Coronary artery (tissue), 2 donors: ENCODE measurements at places on chromosomes 4 and X.
A peak's percentile ranks its signal among the peaks of the same experiment; 100 is the strongest.

DNA sequence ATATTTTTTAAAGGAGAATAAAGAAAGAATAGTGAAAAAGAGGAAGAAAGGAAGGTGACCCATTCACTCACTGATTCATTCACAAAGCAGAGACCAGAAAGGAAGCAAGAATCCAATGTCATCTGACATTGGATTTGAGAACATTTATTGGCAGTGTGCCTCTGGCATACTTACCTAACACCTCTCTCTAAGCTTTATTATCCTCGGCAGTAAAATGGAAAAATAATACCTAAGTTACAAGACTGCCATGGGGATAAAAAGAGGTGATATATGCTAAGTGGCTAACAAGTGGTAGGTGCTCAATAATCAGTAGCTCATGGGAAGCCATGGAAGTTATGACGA is 41.6 kb upstream of the PPARGC1A start:
- no peak for DNase-seq

DNA sequence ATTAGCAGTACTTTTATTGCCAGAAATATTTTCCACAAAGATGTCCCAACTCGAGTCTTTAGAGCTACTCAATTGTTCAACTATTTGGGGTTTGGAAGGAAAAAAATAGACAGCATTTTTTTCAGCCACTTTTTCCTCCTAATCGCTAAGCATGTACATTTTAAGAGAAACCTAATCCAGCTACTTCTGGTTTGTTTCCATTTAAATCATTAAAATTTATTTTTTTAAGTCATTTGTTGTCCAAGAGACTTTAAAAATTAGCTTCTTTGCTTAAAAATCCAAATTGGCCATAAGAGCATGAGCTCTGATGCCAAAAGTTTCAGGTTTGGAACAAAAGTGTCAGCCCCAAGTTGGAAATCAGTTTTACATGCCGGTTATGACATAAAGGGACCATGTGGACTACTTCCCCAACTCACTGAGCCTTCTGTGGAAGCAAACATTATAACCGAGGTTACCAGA is 186.3 kb upstream of the INTU start:
- DNase-seq: no peak

GRCh38 chrX:69065451-69065850 is 99.8 kb downstream of the PJA1 start:
- DNase-seq: peak; percentile 45

GRCh38 chrX:129026202-129026601 is 497.1 kb downstream of the SMARCA1 start:
- DNase-seq: no peak

DNA sequence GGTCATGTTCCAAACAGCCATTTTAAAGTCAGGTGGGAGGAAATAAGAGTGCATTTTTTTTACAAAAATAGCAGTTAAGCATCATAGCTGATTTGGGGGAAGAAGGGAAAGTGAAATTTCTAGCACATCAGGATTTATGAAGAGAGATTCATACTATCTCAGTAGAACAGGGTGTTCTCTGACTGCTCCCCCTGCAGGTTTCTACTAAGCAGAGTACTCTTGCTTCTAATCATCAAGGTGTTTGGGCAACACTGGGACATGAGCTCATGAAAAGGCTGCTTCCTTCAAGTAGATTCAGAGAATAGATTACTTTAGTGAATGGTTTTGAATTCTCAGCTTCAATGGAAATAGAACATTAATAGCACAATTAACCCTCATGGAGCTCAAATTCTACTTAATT is 591.4 kb upstream of the PCDH10 start:
- no peak for DNase-seq

DNA sequence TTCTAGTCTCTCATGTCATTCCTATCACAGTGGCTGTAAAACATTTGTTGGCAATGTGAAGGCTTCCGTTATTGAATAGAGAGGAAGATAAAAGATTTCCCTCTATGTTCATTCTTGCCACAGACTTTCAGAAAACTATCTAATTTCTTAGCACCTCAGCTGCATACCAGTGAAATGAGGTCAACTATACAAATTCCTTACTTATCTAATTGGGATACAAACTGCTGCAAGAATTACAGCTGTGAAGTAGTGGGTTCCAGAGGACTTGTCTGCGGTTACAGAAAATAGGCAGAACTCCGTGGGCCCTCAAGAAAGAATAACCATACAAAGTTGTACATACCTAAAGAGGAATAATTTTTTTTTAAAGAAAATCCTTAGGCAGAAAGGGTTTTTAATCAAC is 175.8 kb downstream of the PPP1R2C start:
- DNase-seq: no peak

DNA sequence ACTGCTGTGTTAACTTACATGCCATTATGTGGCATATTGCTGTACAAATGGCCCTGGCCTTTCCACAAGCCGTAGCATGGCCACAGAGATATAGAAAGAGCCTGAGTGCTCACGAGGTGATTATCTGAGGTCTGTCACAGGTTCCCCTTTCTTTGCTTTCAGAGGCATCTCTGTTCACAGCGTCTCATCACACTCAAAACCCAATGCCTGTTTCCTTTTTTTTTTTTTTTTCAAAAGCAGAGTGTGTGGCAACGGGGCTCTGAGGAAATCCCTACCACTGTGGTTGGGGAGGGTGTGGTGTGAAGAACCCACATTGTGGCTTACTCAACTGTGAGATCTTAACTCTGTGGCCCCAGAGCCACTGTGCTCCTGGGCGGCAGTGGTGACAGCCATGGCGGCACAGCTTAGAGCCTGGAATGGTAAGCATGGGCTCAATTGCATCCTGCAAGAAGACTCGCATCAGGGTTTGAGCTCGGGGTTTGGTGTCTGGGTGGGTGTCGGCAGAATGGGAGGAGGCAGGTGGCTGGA is 30.8 kb downstream of the RTL5 start:
- DNase-seq: no peak

GRCh38 chr4:109990261-109991257 is 77.9 kb downstream of the EGF start:
- DNase-seq: no peak

GRCh38 chr4:61864286-61864685 is 664.2 kb downstream of the ADGRL3 start:
- no peak for DNase-seq

- no peak for DNase-seq
Observed at GRCh38 chr4:8517946-8518345, 62.2 kb upstream of the GPR78 start.

GRCh38 chrX:78514852-78515251 is 144.3 kb downstream of the RTL3 start:
- DNase-seq: no peak

DNA sequence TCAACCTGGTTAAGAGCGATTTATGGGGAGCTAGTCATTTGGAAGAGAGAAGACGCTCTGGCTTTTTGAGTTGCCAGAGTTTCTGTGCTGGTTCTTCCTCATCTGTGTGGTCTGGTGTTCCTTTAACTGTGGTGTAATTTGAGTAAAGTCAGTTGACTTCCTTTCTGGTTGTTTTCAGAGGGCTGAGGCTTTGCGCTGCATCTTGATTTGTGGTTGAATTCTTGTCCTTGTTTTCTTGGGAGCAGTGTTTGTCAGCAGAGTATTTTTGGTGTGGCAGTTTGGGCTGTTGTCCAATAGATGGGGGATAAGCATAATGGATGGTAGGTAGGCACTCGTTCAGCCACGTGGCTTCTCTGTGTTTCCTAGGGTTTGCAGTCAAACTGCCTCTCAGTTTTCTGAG is 2143.2 kb upstream of the TENM3 start:
- no peak for DNase-seq

- no peak for DNase-seq
Observed at GRCh38 chrX:74523870-74524735, 90.3 kb downstream of the RLIM start.

DNA sequence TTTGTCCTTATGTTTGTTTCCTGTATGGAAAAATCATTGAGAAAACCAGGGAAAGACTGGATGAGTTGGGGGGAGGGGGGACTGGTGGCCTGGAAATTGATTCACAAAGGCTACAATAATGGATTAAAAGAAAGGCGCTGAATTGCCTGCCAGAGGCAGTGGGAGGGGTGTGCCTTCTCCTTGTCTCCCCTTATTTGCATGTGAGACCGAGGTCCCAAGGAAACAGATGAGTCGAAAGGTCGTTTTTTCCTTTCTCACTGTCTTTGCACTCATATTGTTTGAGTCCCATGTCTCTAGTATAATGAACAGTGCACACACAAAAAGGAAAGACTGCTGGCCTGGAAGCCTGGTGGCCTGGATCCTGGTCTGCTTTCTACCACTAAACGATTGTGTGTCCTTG is 86.6 kb upstream of the ZDHHC15 start:
- no peak for DNase-seq

DNA sequence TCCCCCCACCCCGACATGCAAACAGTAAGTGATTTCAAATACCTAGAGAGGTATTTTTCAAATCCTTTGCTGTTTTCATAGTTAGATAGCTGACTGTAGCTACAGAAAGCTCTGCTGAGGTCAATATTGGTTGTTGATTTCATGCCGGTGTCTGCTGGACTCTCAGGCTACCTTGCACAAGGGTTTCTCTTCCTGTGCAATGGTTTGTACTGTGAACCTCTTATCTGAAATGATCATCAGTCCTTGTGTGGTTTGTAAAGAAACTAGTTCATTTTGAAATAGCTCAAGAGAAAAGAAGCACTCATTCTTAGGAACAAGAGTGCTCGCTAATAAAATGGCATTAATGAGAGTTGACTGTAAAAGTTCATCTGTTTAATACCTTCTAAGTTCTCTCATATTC is 2.1 kb downstream of the MTM1 start:
- DNase-seq: no peak

- no peak for DNase-seq
Observed at GRCh38 chr4:130080872-130081451, 985.0 kb downstream of the C4orf33 start.

- no peak for DNase-seq
Observed at GRCh38 chr4:35538807-35539206, 705.5 kb downstream of the ARAP2 start.

GRCh38 chrX:8847360-8847759 is 46.2 kb upstream of the FAM9A start:
- DNase-seq: no peak

- no peak for DNase-seq
Observed at GRCh38 chr4:52633846-52634245, 25.3 kb downstream of the USP46 start.

DNA sequence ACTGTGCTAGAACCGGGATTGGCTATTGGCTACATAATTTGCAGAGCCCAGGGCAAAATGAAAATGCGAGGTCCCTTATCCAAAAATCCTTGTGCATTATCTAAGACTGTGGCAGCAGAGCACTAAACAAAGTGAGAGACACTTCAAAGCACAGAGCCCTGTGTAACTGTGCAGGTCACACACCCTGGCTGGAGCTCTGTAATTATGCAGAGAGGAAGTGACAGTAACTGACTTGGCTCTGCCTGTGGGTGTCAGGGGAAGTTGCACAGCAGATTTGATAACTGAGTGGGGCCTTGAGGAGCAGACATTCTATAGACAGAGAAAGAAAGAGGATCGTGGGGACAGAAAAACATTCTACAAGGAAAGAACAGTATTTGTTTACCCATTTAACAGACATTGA is 173.5 kb upstream of the FMR1 start:
- DNase-seq: no peak

- no peak for DNase-seq
Observed at GRCh38 chr4:34814266-34814665, 1430.0 kb downstream of the ARAP2 start.

DNA sequence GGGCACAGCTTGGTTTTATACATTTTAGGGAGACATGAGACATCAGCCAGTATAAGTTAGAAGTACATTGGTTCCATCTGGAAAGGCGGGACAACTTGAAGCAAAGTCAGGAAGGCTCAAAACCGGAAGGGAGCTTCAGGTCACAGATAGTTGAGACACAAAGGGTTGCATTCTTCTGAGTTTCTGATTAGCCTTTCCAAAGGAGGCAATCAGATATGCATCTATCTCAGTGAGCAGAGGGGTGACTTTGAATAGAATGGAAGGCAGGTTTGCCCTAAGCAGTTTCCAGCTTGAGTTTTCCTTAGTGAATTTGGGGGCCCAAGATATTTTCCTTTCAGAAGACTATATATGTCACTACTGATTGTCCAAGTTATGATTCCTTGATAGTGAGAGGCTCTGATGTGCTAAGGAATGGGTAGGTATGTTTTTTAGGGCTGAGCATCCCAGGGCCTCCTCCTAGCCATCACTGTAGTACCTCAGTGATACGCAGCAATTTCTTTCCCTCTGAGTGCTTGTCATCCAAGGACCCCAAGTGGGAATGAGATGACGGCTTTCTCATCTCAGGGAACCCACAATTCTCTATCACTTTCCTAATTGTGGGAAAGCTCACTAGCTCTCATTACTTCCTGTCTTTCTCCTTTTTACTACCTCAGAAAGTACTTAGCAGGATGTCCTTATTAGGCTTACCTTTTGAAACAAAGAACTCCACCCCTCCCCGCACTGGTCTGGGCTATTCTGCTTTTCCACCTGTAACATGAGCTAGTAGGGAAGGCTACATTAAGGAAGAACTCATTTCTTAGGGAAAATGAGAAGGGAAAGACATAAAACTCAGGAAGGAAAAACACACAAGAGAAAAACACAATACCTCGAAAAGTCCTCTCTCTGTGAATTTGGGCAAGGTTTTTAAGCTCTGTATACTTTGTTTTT is 632.7 kb downstream of the RAPGEF2 start:
- DNase-seq: no peak

- no peak for DNase-seq
Observed at GRCh38 chrX:110268395-110268794, 49.5 kb downstream of the AMMECR1 start.

DNA sequence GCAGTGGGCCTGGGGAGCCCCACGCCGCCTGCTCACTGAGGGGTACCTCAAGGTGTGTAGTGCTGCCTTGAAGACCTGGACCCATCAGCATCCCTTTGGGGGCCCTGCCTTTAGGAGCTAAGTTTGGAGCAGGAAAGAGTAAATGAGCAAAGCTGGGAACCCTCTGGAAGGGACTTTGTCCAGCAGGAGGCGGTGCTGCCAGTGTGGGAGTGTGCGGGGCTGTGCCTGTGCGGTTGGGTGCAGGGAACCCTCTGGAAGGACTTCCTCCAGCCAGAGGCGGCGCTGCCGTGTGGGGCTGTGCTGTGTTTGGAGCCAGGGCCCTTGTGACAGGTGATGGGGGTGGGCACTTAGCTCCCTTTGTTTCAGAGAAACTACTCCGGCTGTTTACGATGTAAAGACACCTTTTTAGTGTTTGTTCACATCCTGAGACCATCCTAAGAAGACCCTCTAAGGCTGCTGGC is 25.8 kb downstream of the RGS12 start:
- DNase-seq: peak; percentile 61

- no peak for DNase-seq
Observed at GRCh38 chrX:88886908-88887307, 139.9 kb downstream of the CPXCR1 start.

GRCh38 chr4:99161373-99162099 is 17.4 kb upstream of the ADH4 start:
- no peak for DNase-seq
